NCI-H1417 (cell line): ENCODE measurements at places on chromosomes 11 and 22.

DNA sequence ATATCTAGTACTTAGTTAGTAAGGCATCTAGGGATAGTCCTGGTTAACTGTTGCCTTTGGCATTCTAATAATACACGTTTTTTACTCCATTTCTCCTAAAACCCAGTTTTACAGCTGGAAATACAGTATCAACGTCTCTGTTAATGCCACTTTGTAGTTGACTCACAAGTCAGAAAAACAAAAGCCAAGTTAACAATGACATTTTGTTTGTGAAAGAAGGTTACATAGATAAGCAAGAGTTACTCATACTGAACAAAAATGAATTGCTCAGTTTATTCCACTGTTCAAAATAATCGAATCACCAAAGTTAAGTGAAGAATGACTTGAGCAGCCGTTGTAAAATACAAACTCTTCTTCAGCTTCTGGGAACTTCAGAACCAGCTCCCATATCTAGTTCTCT, 540.3 kb downstream of the ETS1 start:
- no peak for DNase-seq

DNA sequence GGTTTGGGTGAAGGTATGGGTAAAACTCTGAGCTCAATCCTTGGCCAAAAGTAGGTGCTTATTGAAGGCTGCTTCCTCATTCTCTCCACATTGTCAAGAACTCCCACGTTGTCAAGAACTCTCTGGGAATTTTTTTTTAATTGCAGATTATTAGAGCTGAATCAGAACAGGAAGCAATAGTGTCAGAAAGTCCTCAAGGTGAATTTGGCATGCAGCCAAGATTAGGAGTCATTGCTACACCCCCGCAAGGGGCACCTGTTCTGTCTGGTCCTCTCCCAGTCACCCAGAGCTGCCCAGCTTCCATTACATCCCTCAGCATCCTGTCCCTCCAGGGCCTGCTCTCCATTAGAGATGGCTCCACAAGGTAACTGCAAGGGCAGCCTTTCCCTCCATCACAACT, 996.5 kb downstream of the OPCML start:
- DNase-seq: peak; percentile 71

DNA sequence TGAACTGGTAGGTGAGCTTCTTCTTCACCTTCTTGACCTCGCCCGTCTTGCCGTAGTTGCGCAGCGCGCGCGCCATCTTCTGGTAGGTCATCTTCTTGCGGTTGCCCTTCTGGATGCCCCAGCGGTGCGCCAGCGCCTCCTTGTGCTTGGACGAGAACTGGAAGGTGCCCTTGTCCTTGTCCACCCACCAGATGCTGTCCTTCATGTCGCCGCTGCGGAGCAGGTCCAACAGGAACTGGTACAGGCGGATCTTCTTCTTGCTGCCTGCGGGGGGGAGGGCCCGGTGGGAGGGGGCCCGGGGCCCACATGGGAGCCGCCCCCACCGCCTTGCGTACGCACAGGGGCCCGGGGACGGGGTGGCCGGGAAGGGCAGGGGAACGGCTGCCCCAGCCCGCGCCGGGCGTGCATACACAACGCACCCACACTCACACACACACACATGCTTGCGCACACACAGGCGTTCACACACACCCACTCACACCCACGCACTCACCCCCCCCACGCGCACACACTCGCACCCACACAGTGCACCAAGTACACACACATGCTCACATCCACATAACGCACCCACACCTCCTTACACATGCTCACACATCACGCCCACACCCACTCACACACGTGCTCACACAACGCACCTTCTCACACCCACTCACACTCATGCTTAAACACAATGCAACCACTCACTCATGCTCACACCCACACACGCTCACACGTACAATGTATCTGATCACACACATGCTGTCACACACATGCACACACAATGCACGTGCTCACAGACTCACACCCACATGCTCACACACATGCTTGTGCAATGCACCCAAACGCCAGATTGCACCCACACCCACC, 3.0 kb upstream of the MYBPC3 start:
- DNase-seq: peak; percentile 90

- no peak for DNase-seq
These were observed 12.3 kb downstream of the CAT start for GRCh38 chr11:34451053-34451452.

DNA sequence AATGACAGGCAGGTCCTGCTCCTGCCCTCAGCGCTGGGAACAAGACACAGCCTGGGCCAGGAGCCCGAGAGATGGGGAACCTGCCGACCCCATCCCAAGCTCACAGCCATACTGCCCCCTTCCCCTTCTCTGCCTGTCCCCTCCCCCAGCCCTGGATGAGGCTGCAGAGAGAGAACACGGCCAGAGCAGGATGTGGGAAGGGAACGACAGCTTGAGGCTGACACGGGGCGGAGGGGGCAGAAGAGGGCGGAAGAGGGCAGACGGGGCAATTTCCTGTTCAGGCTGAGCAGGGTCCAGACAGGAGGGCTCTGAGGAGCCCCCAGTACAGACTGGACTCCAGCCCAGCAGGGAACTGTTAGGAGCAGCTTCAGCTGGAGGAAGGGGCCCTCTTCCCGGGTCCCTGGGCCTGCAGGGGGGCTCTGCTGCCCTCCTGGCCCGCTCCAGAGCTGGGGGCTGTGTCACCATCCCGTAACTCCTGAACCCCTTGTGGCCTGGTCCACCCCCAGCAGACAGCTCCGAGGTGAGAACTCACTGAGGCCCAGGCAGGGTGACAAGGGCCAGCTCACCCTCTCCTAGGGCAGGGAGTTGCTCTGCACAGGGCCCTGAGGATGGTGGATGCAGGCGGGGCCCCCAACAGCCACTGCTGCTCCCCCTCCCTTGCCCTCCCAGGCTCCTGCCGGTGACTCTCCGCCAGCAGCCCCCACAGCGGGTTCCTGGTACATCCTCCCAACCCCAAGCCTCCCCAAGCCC, 5.7 kb downstream of the CTSD start:
- DNase-seq: no peak

GRCh38 chr11:126214841-126215240, 3.3 kb downstream of the FAM118B start:
- DNase-seq: no peak

- DNase-seq: no peak
These were observed 12.0 kb upstream of the GDPD5 start for GRCh38 chr11:75537740-75538139.

DNA sequence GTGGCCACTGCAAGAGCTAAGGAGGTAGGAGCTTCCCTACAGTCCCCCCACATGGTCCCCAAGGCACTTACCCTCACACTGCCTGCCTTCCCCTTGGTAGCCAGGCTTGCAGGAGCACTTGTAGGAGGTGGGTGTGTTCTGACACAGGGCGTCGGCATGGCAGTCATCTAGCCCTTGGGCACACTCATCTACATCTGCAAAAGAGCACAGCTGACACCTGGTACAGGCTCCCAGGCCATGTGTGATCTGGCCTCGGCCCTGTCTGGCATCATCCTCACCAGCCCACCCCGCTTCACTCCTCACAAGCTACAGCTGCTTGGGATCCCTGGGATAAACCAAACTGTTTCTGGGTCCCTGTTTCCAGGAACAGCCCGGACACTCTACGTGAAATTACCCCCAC, 1.8 kb downstream of the SCUBE2 start:
- no peak for DNase-seq

DNA sequence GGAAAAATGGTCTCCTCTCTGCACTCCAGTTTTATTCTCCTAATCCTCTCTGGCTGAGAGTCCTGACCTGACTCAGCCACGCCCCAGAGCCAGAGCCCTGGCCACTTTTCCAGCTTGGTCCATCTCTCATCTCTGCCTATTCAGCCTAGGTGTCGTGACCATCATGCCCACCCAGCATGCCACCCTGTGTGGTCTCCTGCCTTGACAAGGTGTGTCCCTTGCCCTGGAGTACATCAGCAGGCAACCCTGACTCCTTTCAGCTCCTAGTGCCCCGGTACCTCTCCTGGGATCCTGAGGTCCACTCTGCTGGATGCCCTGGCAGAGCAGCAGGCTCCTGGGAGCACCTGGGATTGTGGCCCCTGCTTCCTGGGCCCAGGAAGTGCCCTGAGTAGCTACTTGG, 52.8 kb downstream of the ZNRF3 start:
- DNase-seq: no peak

DNA sequence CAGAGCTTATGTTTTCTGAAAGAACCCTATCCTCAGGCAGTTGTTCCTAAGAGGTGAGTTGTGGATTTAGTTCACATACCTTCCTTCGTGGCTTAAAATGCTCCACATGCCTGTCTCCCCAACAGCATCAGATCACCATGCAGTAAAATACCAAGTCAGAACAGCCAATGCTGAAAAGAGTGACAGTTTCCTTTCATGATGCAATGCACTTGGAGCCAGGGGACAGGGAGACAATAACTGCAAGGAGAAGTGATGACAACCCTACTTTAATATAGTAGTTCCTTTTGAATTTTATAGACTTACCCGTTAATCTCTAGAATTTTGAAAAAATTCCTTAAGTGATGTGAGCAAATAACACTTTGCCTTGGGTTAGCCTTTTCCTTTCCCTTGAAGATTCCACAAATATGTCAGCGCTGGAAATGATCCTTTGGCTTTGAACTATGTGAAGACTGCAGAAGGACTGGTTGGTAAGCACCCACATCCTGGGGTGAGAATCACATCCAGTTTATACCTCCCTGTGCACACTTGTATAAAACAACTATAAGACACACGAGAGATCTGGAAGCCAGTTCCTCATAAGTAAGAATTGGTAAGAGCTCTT, 71.2 kb downstream of the PIWIL4 start:
- DNase-seq: no peak

DNA sequence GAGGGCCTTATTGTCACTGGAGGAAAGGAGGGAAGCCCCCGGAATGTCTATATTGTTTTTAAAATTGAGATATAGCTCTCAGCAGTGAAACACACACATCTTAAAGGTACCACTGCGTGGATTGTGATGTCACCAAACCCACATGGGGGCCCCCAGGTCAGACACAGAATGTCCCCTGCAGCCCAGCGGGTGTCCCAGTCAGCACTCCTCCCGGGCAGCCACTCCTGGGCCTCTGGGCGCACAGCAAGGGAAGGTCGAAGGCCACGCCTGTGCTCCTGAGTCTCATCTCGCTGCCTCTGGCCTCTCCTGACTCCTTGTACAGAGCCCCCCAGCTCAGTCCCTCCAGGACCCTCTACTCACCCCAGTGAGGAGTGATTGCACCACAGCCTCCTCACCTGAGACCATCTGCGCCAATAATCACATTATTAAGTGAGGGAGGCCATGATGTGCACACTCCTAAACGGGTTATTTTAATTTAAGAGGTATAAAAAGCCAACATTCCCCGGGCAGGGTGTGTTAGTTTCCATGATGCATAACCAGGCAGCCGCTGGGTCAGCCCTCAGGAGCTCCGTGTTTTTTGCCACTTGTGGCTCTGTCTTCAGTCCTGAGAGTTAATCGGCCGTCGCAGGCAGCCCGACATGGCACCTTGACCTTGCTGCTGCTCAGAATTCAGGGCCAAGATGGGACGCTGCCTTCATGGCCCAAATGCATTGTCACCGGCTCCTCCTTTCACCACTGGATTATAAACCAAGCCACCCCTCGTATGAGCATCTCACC, 1089.3 kb downstream of the BRD1 start:
- DNase-seq: no peak

GRCh38 chr11:6655020-6655789, 404 bp downstream of the DCHS1 start:
- DNase-seq: peak; percentile 54

DNA sequence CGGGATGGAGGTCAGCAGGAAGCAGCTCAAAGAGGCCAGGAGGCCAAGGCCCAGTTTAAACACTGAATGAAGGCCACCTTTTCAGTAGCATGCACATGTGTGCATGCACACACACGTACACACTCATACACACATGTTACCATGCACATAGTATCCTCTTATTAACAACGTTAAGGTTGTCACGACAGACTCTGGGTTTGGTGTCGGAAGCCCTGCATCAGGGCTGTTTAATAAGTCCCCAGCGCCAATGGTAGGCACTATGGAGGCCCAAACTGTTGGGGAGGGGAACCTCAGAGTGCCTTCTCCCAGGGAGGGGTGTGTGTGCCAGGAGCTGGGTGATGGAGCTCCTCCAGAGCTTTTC, 39.5 kb upstream of the ADA2 start:
- no peak for DNase-seq
